Kidney epithelial cell (primary cell): ENCODE measurements at places on chromosomes 5 and 9.

DNA sequence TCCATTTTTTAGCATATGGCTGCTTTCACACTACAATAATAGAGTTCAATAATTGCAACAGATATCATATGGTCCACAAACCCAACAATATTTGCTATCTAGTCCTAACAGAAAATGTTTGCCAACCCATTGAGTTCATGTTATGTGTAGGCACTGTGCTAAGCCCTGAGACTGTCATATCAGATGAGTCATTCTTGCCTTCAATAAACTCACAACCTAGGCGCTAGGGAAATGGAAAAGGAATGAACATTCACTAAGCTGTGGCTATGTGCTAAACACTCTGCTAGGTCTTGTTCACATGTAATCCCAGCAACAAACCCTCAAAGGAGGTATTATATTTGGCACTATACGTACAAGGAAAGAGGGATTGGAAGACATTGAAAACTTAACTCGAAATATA, 8.4 kb upstream of the TIMD4 start:
- DNase-seq, result no peak

GRCh38 chr5:15943487-15943886, 236.1 kb downstream of the MARCHF11 start:
- no peak for DNase-seq

GRCh38 chr9:129697656-129698253, 32.3 kb downstream of the PRRX2 start:
- no peak for DNase-seq

GRCh38 chr9:81804306-81804705, 115.0 kb upstream of the TLE1 start:
- no peak for DNase-seq

- no peak for DNase-seq
Measured at GRCh38 chr9:86471171-86471815, 117.1 kb upstream of the TUT7 start.

DNA sequence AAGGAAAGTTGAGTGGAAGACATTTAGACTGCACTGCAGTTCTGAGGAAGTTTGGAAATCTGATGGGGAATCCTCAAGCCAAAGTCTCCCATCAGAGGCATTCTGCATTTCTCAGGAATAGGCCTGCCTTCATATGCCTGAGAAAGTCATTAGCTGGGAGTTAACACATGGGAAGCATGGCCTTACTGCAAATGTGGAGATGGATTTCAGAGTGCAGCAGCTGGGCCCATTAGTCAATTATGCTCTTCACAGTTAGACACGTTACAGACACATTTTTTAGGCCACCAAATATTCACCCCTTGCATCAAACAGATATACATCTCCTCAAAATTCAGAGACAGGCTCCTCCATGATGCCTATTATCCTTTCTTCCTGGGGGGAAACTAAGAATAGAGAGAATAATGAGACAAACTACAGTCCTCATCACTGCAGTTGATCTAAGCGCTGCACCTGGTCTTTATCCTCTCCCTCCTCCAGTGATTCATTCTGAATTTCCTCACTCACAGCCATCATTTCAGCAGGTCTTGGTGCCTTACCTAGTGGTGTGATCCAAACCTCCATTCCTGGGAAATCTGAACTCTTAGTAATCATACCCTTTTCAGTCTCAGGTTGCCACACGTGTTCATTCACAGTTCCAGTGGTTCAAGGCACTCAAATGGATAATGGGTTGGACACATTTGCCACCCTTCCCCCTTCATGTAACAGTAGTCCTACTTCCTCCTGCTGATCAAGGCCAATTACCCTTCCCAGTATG, 47.9 kb upstream of the PPP2CA start:
- DNase-seq, result peak; percentile 18

- no peak for DNase-seq
Measured at GRCh38 chr9:98864281-98865174, 57.1 kb downstream of the GALNT12 start.

- DNase-seq, result no peak
Measured at GRCh38 chr9:13165236-13165945, 114.1 kb downstream of the MPDZ start.

- DNase-seq, result no peak
Measured at GRCh38 chr9:108588246-108588645, 267.5 kb downstream of the ACTL7B start.

DNA sequence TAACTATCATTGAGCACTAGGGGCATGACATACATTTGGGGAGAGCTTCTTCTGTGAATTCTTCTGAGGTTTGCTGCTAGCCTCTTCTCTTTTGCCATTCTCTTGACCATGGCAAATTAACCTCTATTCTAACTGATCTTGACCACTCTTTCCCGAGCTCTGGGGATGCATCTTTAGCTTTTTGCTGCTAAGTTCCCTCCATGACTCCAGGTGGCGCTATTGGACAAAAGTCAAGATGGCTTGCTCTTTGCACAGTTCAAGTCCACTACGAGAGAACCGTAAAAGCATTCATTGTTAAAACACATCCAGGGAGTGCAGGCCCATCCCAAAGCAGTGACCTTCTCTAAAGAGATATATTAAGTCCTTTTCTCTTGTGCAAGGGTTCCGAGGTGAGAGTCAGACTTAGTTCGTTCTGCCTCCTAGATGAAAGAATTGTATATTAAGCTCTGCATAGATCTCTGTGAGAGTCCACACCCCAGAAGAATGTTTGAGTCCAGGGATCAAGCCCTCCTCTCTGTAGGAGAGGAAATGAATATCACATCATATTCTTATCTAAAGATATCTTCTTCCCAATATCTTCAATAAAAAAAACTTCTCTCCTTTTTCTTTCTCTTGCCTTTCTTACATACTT, 1152.9 kb upstream of the CDH6 start:
- peak; percentile 12 for DNase-seq

DNA sequence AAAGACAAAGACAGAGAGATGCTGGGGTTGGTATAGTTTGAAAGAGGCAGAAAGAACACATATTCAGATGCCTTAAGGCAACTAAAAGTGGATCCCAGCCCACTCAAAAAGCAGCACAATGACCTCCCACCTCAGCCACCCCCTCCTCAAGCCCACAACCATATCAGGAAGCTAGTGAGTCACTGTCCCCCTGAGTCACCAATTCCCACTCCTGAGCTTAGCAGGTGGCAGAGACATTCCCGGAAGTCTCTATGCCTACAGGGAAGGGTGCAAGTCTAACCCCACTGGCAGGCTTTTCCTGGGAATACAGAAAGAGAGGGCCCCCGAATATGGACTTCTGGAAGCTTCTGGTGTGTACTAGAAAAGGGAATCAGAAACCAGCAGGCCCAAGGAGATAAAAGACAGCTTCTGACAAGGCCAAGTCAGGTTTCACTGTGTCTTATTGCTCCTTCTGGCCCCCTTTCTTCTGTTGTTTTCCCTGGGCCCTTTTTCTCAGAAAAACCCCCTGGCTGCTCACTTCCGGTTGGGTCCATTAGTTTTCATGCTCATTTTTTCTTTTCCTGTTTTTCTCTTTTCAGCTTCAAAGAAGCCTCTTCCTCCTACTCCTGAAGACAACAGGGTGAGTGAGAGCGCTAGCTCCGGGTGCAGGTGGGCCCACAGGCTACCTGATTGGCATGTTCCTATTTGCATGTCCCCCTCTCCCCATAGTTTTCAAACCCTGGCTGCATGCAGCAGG, 36.8 kb downstream of the ITK start:
- DNase-seq, result no peak

DNA sequence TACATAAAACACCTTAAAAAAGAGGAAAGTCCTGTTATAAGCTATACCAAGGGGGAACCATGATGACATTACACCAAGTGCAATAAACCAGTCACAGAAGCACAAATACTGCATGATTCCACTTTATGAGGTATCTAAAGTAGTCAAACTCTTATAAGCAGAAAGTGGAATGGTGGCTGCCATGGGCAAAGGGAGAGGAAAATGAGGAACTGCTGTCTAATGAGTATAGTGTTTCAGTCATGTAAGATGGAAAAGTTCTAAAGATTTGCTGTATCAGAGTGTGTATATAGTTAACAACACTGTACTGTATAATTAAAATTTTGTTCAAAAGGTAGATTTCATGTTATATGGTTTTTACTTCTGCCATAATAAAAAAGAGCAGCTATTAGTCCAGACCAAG, 34.6 kb upstream of the NR5A1 start:
- no peak for DNase-seq

- no peak for DNase-seq
Measured at GRCh38 chr5:140190872-140191218, 15.9 kb downstream of the CYSTM1 start.

- DNase-seq, result no peak
Measured at GRCh38 chr5:173035904-173036707, 20.0 kb upstream of the CREBRF start.

- peak; percentile 52 for DNase-seq
Measured at GRCh38 chr9:16344343-16344742, 526.1 kb downstream of the BNC2 start.

GRCh38 chr5:175096469-175097165, 347.4 kb downstream of the DRD1 start:
- DNase-seq, result no peak

DNA sequence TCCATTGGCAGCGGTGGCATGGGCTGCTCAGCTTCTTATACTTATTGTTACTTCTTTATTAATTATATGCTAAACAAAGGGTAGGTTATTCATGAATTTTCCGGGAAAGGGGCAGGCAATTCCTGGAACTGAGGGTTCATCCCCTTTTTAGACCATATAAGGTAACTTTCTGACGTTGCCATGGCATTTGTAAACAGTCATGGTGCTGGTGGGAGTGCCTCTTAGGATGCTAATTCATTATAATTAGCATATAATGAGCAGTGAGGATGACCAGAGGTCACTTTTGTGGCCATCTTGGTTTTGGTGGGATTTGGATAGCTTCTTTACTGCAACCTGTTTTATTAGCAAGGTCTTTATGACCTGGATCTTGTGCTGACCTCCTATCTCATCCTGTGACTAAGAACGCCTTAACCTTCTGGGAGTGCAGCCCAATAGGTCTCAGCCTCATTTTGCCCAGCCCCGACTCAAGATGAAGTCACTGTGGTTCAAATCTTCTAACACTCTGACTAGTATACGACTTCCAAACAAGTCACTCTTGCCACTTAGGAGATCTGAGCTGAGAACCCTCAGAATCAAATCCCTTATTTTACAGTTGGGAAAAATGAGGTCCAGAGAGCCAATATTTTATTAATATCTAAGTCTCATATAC, 237.5 kb downstream of the TRIM32 start:
- DNase-seq, result no peak

DNA sequence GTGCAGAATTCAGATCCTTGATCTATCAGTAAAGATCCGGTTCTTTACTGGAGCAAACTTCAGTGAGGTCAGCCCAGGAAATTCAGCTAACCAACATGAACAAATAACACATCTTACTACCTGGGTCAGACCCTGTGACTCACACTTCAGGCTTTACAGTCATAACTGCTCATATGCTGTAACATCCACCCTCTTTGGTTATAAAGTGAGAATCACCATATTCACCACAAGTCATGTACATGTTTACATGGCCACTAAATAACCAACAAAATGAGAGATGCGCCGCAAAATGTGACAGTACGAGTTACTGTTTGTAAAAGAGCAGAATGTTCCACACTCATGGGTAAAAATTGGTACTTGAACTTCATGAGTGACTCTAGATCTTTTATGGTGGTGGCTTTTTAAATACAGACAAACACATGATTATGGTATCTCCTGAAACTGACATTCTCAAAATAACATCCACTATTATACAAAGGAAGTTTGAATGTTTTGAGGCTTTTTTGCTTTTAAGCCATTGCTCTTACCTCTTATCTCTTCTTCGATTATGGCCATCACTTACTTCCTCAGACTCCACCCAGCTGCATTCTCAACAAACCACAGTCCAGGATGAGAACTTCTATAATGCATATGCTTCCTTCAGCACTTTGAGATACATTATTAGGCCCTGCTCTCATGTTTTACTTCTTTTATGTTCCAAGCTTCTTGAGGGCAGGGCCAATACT, 516.6 kb downstream of the RAB3C start:
- peak; percentile 69 for DNase-seq

- DNase-seq, result no peak
Measured at GRCh38 chr9:108382310-108382709, 473.5 kb downstream of the ACTL7B start.

GRCh38 chr9:4425319-4426045, 64.8 kb upstream of the SLC1A1 start:
- DNase-seq, result no peak

DNA sequence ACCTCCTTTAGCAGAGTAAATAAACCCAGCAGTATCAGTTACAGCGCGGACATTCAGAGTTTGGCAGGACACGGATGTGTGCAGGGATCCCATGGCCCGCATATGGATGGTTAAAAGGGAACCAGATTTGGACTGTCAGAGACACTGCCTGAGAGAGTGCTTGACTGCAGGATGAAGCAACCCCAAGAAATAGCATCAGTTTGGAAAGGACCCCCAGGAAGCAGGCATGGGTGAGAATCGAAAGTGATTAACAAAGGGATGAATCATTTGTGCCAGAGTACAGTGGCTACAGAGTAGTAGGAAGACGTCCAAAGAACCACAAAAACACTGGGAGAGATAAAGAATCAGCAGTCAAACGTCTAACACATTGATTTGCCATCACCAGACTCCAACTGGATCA, 5.5 kb downstream of the C7 start:
- peak; percentile 12 for DNase-seq

- no peak for DNase-seq
Measured at GRCh38 chr9:17876687-17877086, 297.8 kb downstream of the SH3GL2 start.
